ENCODE measurements at places on chromosomes 16 and 17.

DNA sequence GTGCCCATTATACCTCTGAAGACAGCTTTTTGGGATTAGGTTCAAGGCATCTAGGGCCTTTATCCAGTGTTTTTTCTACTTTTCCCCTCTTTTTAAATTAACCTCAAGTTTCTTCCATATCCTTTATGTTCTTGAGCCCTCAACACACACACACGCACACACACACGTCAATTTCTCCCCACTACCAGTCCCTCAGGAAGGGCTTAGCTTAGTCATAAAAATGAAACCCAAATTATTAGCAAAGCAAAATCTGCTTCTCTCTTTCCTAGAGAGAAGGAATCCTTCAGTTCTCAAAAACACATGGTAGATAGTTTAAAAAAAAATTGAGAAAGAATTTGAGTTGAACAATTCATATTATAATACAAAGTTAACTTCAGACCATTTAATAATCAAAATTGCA, 401.1 kb downstream of the XYLT1 start:
- DNase-seq, result no peak

DNA sequence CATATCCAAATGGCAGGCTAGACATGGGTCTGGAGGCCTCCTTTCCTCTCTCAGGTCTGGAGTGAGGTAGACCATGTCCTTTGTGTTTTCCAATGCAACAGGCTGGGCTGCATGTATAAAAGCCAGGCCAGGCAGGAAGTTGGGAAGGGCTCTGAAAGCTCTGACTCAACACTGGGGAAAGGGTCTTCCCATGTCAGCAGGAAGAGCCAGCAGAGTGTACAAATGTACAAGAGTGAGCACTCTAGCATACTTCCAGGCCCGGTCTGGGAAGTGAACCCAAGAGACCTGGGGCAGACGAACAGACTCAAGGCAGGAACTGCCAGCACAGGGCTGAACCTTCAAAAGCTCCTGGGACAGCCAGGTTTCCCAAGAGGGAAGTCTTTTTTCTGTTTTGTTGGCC, 7.0 kb downstream of the ATPAF2 start:
- peak; percentile 11 for DNase-seq

DNA sequence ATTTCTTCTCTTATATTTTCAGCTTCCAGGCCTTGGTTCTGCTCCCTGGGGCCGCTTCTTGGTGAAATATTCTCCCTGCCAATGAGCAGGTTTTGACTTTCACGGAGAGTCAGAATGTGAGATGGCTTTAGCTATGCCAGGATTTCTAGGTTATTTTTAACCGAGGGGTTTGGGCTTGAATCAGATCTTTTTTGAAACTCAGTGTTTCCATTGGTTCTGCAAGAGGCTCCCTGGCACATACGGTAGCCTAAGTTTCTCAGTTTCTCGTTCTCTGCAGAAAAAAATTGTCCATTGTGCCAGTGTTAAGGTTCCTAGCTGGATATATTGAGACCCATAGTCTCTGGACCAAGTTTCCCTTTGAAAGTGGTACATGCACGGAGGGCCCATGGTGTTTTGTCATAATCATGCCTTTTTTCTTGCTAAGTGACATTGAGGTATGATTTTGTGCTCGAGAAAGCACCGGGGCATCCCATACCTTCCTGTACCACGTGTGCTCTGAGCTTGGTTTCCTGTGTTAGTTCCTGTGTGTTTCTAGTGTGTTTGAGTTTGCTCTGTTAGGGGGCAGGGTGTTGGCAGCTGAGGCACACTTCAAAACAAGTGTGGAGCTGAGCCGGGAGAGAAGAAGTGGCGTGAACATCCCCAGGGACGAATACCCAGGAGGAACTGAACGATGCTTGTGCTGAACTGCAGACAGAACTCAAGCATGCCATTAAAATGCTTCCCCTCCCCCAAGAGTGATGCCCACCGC, 127.2 kb downstream of the HS3ST3B1 start:
- no peak for DNase-seq

DNA sequence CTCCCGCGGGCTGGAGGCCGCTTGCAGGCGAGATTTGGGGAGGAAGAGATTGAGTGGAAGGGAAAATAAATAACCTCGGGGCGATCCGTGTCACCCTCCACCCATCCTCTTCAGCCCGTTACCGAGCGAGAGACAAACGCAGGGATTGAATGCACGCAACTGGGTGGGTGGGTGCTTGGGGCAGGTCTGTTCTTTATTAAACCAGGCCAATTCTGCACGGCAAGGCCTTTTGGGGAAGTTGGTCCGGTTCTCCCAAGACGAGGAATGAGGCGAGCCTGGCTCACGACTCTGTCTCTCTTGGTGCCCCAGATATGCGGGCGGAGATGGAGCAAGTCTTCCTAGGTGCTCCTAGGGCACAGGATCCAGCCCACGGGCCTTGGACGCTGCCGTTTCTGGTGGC, 396 bp upstream of the HOXB7 start:
- DNase-seq, result no peak

GRCh38 chr16:72961863-72962262, 86.1 kb downstream of the ZFHX3 start:
- DNase-seq, result peak; percentile 21

- DNase-seq, result no peak
Measured at GRCh38 chr17:13055131-13055530, 37.3 kb upstream of the ELAC2 start.

GRCh38 chr17:9874722-9875121, 30.3 kb downstream of the RCVRN start:
- no peak for DNase-seq

- DNase-seq, result peak; percentile 95
Measured at GRCh38 chr17:8120520-8121406, 2.4 kb upstream of the ALOXE3 start.

DNA sequence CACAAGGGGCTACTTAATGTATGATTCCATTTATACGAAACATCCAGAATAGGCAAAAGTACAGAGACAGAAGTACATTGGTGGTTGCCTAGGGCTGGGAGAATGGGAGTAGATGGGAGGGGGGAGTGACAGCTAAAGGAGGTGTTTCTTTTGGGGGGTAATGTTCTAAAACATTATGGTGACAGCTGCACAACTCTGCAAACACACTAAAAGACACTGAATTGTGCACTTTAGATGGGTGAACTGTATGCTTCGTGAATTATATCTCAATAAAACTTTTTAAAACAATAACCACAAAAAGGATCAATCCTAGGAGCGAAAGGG, 661 bp downstream of the LYRM9 start:
- no peak for DNase-seq

- DNase-seq, result no peak
Measured at GRCh38 chr17:64008830-64009229, 10.7 kb downstream of the PRR29 start.

GRCh38 chr17:1033503-1033902, 36.6 kb downstream of the TIMM22 start:
- DNase-seq, result no peak

- DNase-seq, result peak; percentile 60
Measured at GRCh38 chr16:2532494-2533141, 1.4 kb upstream of the CEMP1 start.

- DNase-seq, result no peak
Measured at GRCh38 chr16:1155353-1156054, 2.6 kb downstream of the CACNA1H start.

GRCh38 chr16:30561089-30561816, 3.1 kb upstream of the ZNF764 start:
- no peak for DNase-seq

- no peak for DNase-seq
Measured at GRCh38 chr17:19248928-19249574, 11.9 kb downstream of the EPN2 start.

DNA sequence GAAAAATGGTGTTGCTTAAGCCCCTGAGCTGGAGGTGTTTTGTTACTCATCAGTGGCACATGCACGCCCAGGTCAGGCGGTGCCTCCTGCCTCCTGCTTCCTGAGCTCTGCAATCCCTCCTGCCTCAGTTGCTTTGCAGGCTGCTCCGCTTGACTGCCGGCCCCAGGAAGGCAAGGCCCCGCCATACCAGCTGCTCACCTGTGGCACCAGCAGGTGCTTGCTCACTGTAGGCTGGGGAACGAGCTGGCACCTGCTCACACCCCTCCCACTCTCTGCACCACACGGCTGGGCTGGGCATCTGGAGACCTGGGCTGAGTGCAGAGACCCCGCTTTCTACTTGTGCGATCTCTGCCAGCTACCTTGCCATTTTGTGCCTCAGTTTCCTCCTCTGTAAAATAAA, 200.2 kb downstream of the RBFOX3 start:
- DNase-seq, result no peak

DNA sequence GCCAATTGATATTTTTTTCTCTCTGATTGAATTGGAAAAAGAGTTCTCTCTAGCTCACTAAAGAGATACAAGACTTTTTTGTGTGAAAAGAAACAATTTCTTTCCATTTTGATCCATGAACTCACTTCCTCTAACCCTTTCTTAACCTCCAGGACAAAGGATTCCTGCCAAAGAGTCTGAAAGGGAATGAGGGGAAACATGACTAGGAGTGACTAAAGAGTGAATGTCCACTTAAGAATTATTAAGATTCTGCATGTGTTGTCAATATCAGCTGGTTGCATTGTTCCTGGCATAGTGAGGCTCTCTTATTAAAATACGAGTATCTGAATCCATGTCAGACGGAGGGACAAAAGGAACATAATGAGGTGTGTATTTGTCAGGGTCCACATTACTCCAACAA, 344.7 kb downstream of the GRIN2A start:
- DNase-seq, result no peak

GRCh38 chr17:9705745-9706144, 60.4 kb downstream of the USP43 start:
- no peak for DNase-seq

DNA sequence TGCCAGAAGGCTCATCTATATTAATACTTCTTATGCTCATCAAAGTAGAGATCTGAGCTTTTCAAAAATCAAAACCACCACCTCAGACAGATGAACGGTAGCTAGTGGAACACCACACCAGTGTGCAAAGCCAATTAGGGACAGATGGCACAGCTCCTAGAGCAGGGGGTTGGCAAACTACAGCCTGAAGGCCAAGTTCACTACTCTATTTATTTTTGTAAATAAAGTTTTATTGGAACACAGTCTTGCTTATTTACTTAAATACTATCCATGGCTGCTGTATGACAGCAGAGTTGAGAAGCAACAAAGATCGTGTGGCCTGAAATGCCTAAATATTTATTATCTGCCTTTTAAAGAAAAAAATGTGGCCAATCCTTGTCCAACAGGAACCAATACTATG, 56.8 kb downstream of the AMFR start:
- DNase-seq, result no peak

- no peak for DNase-seq
Measured at GRCh38 chr17:43897831-43898230, 9.5 kb downstream of the MPP2 start.

DNA sequence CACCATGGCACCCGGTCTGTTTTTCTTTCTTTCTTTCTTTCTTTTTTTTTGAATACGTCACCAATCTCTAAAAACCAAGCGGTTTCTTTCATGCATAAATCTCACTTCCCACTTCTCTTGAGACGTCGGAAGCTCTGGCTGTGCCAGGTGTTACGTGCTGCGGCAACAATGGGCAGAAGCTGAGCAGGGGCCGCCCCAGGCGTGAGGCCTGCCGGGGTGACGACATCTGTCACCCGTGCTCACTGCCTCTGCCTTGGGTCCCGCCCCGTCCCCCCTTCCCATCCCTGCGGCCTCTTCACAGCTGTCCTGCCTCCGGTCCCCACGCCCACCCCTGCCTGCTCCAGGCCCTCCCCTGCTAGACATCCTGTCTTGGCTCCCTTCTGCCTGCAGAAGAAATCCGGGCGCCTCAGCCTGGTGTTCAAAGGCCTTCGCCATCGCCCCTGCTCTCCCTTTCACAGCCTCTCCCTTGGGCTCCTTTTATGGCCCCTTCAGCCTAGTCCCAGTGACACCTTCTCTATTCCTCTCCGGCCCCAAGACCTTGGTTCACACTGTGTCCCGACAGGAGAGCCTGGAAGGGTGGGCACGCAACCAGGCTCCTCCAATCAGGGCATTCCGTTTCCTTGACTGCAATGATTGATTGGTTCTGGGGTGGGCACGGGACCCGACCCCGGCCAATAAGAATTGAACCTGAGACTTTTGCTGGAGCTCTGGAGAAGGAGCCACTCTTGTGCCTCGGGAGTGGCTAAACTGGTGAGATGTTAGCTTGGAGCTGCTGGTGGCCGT, 4.8 kb downstream of the P2RX1 start:
- DNase-seq, result peak; percentile 34

DNA sequence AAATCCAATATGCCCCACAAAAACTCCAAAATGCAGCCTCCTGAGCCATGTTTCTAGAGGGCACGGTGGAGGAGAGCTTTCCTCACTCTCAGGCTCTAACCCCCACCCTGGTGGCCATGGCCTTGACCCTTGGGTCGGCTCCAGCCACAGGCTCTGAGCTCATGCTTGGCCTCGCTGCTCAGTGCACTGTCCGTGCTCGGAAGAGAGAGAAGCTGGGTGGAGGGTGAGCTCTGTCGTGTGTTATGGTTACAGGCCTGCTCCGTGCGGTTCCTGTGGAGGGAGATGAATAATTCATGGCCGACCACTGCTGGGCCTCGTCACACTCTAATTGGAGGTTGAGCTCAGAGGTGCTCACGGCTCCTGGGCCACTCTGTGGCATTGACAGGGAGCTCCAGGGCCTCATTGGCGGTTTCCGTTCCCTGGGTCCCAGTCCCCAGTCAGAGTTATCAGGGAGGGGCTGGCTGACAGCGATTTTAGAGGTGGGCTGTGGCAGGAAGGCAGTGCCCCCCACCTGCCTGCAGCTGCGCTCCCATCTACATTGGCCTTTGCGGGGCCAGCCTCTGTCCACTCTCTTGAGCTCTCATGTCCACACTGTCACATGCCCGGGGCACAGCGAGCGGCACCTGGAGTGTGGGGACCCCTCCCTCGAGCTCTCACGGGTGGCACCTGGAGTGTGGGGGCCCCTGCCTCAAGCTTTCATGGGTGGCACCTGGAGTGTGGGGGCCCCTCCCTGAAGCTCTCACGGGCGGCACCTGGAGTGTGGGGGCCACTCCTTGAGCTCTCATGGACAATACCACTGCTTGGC, 24.9 kb downstream of the ACSF3 start:
- DNase-seq, result peak; percentile 32

- DNase-seq, result no peak
Measured at GRCh38 chr17:4559966-4560365, 411 bp downstream of the GGT6 start.

GRCh38 chr17:1683459-1683858, 1.2 kb downstream of the PRPF8 start:
- no peak for DNase-seq

DNA sequence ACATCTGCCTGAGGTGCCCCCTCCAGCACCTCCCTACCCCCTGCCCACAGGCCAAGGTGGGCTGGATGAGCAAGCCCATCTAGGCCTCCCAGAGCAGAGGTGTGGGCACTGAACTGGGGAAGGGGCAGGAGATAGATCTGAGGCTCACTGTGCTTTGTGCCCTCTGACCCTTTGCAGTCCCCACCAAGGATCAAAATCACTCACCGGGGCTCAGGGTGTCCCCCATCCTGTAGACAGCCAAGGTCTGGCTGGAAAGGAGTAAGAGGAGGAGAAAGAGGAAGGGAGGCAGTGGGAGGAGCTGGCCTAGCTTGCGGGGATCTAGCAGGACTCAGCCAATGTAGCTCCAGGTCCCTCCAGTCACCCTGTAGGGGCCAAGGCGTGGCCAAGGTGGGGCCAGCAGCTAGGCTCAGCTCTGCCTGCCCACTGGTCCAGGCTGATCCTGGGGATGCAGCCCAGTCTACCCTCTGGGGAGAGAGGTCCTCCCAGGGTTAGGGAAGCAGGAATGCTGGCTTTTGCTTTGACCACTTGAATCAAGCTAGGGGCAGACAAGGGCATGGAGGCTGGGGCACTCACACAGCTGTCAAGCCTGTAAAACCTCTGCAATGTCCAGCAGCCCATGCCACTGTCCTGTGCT, 1.8 kb downstream of the SLC12A4 start:
- peak; percentile 63 for DNase-seq

GRCh38 chr17:74658620-74659019, 35.1 kb upstream of the CD300E start:
- no peak for DNase-seq

- DNase-seq, result no peak
Measured at GRCh38 chr17:46730679-46731078, 87.8 kb downstream of the WNT3 start.

All from ELF-1 (cell line).